CD4-positive, alpha-beta T cell treated with Interleukin-6 at 100 ng/mL for 8 hours (primary cell): ENCODE measurements at places on chromosomes 7 and 10.

GRCh38 chr10:90561666-90562065 lies 296.2 kb downstream of the HTR7 start:
- DNase-seq, result no peak

- DNase-seq, result no peak
Observed at GRCh38 chr10:131641231-131641630, 259.6 kb upstream of the PPP2R2D start.

- no peak for DNase-seq
Observed at GRCh38 chr7:134276951-134277350, 39.8 kb downstream of the SLC35B4 start.

DNA sequence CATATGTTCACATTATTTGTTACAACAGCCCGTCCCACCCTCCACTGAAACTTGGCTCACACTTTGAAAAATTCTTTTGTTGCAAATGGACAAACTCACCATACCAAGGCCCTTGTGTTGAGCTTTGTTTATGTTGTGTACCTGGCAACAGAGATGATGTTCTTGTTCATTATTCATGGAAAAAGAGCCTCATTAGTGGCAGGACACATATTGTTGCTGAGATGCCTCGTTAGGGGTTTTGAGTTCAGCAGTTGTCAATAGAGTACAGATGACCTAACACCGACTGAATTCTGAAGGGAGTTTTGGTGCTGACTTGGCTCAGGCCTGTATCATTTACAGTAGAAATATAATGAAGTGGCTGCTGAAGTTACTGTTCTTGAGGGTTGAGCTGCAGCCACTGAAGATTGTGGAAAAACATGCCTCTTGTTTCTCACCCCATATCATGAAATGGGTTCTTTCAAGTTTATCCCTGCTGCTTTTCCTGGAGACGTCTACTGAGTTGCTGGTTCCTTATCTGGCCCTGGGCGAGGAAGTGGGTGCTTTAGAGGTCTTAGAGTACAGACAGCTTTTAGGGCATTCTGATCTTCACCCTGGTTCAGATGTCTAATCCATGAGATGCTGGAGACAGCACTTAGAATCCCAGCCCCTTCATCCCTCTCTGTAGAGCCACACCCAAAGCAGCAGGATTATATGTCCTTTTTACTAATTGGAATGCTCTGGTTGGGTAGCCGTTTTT lies 149.7 kb downstream of the WNT2 start:
- DNase-seq, result no peak

DNA sequence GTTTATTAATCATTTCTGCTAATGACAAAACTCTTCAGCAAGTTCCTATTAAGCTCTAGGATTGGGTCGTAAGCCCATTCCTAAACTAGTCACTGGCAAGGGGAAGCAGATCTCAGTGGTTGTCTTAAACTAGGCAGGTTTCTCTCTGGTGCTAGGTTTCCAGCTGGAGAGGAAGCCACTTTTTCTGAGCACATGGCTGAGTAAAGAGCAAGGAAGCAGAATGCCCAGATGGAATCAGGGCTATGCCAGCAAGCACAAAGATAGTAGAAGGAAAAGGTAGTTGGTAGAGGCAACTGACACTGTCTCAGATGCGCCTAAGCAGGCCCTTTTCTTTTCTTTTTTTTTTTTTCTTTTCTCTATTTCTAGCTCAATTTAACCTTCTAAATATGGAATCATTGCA lies 224.9 kb downstream of the EXOC4 start:
- DNase-seq, result no peak

DNA sequence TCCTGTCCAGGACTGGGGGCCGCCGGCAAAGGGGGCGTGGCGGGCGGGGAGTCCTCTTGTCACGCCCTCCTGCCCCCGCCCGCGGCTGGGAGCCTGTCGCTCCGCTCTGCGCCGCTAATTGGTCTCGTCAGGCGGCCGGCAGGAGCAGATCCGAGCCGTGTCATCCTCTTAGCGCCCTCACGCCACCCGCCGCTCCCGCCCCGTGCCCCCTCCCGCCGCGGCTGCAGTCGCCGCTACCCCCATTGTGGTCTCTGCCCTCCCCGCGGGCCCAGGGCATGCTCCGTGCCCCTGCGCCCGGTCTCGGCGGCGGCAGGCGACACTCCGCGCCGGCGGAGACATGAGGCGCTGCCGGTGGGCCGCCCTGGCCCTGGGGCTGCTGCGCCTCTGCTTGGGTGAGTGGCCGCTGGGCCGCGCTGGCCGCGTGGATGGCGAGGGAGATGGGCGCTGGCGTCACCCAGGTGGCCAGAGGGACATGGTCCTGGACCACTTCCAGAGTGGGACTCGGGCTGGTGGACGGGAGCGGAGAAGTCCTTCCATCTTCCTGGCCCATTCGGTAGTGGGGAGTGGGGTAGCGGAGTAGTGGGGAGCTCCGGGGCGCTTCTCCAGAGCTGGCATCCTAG lies at the start of gene CDHR1:
Gene CDHR1 (plus strand): TSS at position 114 of the 620 bp plus-strand sequence. CDS start 224 bp downstream, at position 338.
- no peak for DNase-seq
